Adrenal gland (tissue), 19 donors: ENCODE measurements at places on chromosomes 16 and 17. TPM values are rescaled to one million over a fixed set of nuclear protein-coding genes. Genes with fewer than 3 reads are reported as not detected.

NPIPB13 gene
- 1.9 TPM for total RNA-seq

ASB16 gene
- 0.52 TPM for total RNA-seq

TVP23C gene
- 25.2 TPM for total RNA-seq

CDRT15L2 gene
- not detected for total RNA-seq

IRX3 gene
- 14.9 TPM for total RNA-seq

RUNDC3A gene
- total RNA-seq: 26.2 TPM

GOSR2 gene
- total RNA-seq: 46.8 TPM

MYLK3 gene
- 1.1 TPM for total RNA-seq

CSNK1D gene
- 49.8 TPM for total RNA-seq

UBFD1 gene
- total RNA-seq: 80.8 TPM

CTF1 gene
- 2.1 TPM for total RNA-seq

KCNJ12 gene
- 0.39 TPM for total RNA-seq

HOXB5 gene
- total RNA-seq: 0.96 TPM

SALL1 gene
- total RNA-seq: 0.09 TPM

CX3CL1 gene
- total RNA-seq: 5.3 TPM

MMP15 gene
- total RNA-seq: 7.2 TPM

FOXC2 gene
- 0.39 TPM for total RNA-seq

HEATR9 gene
- total RNA-seq: not detected

PTX4 gene
- total RNA-seq: 0.39 TPM

FOXJ1 gene
- total RNA-seq: not detected

TOB1 gene
- total RNA-seq: 256 TPM

KCNH6 gene
- not detected for total RNA-seq
